Stimulated activated CD4-positive, alpha-beta T cell treated with anti-CD3 and anti-CD28 coated beads, Interleukin-4, amount 100 ng/mL, for 1 hour (primary cell): ENCODE measurements at places on chromosomes 2 and 18.

- DNase-seq, result no peak
Observed at GRCh38 chr2:130352237-130352636, 3.6 kb upstream of the PTPN18 start.

DNA sequence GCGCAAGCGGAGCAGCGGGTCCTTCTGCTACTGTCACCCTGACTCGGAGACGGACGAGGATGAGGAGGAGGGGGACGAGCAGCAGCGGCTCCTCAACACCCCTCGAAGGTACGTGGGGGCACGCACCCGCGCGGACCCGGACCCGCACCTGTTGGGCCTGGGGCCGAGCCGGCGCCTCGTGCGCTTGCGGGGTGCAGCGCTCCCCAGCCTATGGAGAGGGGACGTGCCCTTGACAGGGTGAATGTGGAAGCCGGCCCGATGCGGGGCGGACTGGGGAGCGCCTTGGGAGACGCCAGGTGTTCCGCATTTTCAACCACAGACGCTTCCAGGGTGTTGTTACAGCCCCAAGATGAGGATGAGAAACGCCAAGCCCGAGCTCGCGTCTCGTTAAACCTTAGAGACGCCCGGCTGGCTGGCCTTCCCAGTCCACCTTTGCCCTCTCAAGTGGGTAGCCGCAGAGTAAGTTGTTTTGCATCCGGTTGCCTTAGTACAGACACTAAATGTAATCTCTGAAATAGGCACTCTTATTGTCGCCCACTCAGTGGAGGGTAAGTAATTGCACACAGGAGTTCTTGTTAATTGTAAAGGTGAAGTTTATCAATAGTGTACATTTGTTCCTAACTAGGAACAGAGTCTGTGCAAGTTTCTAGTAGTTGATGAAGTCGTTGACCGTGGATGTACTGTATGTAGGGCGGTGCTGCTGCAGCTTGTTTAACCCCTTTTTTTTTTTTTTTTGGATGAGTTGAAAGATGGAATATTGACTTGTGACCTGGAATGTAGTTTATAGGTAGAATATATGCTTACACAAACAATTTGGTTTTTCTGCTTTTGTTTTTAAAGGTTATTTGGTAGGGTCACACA is 815 bp downstream of the GMCL1 start:
- peak; percentile 34 for DNase-seq

- DNase-seq, result no peak
Observed at GRCh38 chr2:19600506-19600905, 242.1 kb upstream of the OSR1 start.

- peak; percentile 56 for DNase-seq
Observed at GRCh38 chr18:24014986-24015638, 558 bp downstream of the TTC39C start.

GRCh38 chr18:63025251-63026090 is 294.1 kb downstream of the BCL2 start:
- no peak for DNase-seq

DNA sequence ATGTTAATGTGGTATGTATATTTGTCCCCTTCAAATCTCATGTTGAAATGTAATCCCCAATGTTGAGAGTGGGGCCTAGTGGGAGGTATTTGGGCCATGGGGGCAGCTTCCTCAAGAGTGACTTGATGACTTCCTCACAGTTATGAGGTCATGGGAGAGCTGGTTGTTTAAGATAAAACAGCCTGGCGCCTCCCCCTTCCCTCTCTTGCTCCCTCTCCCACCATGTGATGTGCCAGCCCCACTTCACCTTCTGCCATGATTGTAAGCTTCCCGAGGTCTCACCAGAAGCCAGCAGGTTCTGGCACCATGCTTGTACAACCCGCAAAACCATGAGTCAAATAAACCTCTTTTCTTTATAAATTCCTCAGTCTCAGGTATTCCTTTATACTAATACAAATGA is 258.3 kb upstream of the POU3F3 start:
- no peak for DNase-seq

- no peak for DNase-seq
Observed at GRCh38 chr2:185859506-185859905, 120.9 kb downstream of the FSIP2 start.

DNA sequence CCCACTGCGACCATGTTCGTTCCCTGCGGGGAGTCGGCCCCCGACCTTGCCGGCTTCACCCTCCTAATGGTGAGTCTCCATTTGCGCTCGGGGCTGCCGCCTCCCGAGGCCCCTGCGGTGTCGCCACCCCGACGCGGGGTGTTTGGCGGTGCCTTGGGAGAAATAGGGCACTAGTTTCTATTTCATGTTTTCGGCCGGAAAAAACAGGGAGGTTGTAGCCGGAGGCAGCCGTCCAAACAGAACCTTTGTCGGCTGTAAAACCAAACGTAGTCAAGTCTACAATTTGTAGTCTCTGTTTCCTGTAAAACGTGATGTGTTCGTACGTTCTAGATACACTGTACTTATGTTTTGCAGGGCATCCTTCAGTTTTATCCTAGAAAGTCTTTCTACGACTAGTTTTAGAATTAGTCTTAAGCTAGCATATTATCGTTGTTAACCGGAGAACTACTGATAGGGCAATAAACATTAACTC is 290 bp downstream of the PSMG2 start:
- DNase-seq, result no peak

DNA sequence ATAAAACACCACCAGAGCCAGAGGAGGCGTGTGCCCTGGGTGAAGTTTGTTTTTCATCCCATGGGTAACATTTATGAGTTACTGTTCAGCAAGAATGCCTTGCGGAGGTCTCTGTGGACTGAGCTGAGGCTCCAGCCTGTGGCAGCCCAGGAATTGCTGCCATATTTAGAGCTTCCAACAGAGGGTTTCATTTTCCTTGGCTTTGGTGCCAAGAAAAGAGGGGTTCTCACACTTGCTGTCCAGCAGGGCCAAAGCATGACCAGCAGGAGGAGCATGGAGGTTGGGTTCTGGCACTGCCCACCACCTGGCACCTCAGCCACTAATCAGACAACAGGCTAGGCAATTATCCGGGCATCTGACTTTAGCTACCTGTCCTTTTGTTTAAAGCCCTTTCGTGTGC is 36.7 kb downstream of the EPAS1 start:
- DNase-seq, result no peak

- no peak for DNase-seq
Observed at GRCh38 chr2:55031505-55031904, 18.7 kb downstream of the RTN4 start.

DNA sequence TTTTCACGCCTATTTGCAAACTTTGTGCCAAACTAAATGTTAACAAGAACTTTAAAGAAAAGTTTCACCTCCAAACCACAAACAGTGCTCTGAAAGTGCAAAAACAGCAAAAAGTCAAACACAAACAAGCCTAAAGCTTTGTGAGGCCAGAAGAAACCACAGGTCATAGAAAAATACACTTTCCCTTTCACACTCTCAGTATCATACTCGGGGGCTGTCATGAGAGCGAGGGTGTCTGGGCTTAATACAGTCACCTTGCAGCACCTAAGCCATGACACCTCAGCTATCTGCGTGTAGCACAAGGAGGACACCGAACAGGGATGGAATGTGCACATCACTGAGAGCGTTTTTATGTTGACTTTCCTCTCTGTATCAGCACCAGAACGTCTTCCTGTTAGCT is 26.6 kb upstream of the SEH1L start:
- DNase-seq, result no peak

DNA sequence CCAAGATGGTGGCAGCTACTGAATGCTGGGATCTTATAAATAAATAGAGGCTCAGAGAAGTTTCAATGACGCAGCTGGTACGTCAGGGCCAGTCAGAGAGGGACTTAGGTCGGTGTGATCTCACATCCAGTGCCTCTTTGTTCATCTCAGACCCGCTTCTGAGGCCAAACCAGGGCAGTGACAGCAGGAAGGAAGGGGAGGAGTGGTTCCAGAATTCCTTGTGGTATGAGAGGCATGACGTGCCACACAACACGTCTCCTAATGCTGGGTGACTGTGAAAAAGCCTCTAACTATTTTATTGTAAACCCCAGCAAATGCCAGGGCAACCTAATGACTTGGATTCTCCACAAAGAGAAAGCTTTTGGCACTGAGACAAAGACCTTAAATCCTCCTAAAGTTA is 423.3 kb downstream of the LPIN1 start:
- DNase-seq, result no peak

GRCh38 chr2:45886171-45886663 is 234.7 kb downstream of the PRKCE start:
- DNase-seq, result no peak

GRCh38 chr2:26414311-26414710 is 12.6 kb downstream of the DRC1 start:
- DNase-seq, result no peak

GRCh38 chr18:41165625-41166024 is 789.4 kb upstream of the PIK3C3 start:
- no peak for DNase-seq

GRCh38 chr2:240395896-240396622 is 39.4 kb upstream of the GPC1 start:
- DNase-seq, result no peak

DNA sequence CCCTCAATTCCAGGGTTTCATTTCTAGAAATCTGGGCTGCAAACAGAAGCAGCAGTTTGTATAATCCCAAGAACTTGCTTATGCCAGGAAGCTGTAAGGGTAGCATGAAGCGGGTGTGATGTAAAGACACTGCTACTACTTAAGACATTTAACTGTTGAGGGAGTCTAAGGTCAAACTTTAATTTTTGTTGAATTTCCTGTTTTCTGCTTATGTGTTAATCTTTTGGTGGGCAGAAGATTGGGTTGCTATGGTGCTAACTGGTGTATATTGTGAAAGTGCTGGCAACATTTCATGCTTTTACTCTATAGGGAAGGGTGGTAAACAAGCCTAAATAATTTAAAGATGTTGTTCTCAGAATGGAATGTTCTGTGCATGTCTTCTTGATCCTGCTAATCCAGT is 2.7 kb downstream of the NCOA1 start:
- no peak for DNase-seq

DNA sequence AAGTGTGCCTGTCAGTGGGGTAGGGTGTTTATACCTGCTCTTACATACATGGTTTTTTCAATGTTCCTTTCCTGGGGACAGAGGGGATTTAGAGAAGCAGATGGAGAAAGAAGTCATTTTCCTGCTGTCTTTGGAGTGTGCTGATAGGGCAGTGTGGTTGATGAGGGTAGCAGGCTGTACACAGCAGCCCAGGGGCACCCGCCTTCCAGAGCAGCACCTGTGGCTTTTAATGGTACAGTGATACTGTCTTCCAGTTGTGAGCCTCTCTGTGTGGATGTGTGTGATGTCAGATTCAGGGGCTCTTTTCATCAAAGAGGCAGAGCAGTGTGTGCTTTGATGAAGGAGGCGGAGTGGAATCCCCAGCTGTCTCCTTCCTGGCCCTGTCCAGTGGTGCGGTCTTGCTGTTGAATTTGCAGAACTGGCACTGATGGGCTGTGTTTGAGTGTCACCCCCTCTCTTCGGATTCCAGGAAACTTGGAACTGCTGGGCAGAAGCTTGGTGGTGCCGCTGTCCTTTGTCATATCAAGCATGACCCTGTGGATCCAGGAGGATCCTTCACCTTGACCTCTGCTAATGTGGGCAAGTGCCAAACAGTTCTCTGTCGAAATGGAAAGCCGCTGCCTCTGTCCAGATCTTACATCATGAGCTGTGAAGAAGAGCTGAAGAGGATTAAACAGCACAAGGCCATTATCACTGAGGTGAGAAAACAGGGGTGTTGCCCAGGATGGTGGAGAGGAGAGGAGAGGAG is 259.8 kb downstream of the PHLPP1 start:
- no peak for DNase-seq

GRCh38 chr2:200871151-200871550 is 6.7 kb upstream of the CLK1 start:
- DNase-seq, result no peak

- DNase-seq, result no peak
Observed at GRCh38 chr18:6975084-6975483, 142.5 kb downstream of the LAMA1 start.

DNA sequence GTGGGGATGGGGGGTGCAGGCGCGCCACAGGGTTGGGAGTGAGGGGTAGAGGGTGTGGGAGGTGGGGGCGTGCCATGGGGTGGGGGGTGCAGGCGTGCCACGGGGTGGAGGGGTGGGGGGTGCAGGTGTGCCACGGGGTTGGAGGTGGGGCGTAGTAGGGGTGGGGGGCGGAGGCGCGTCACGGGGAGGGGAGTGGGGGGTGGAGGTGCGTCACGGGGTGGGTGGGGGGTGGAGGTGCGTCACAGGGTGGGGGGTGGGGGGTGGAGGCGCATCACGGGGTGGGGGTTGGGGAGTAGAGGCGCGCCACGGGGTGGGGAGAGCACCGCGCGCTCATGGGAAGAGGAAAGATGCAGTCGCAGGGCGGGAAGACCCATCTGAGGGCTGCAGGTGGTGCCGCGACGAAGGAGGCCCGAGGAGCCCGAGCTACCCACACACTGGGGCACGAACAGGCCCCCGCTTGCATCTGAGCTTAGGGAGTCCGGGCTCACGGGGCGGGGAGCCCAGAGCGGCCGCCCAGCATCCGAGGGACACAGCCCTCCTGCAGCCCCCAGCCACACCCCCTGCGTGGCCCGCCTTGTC is 37.5 kb downstream of the SNED1 start:
- peak; percentile 24 for DNase-seq

GRCh38 chr2:58293056-58293455 is 51.9 kb upstream of the FANCL start:
- DNase-seq, result no peak

DNA sequence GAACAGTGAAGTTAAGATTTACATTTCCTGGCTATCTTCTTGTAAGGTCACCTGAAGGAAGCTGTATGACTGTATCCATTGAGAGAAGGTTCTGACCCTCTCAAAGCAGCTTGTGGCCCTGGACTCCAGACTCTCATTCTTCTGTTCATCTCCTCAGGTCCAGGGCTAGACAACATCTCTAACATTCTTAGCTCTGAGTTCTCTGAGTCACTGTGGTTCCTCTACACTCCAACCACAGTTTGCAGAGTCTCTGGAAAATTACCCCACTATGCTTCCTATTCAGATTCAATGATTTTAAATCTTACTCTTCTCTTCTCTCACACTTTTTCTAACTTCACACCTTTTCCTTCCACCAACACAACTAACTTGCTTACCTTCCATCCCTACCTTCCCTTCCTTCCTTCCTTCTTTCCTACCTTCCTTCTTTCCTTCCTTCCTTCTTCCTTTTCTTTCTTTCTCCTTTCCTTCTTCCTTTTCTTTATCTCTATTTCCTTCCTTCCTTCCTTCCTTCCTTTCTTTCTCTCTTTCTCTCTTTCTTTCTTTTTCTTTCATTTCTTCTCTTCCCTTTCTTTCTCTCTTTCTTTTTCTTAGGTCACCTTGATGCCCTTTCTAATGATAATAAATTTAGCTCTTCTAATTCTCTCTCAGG is 824.3 kb upstream of the ZEB2 start:
- no peak for DNase-seq

GRCh38 chr2:29991086-29991485 is 69.7 kb upstream of the ALK start:
- no peak for DNase-seq

- no peak for DNase-seq
Observed at GRCh38 chr2:69815717-69816116, 13.7 kb upstream of the GMCL1 start.
